ENCODE measurements at places on chromosomes 11 and 22. TPM values are rescaled to one million over a fixed set of nuclear protein-coding genes. Genes with fewer than 3 reads are reported as not detected.

The TRIM49 gene
- polyA plus RNA-seq = not detected

- DNase-seq = no peak
These were observed 578.0 kb downstream of the INSC start for GRCh38 chr11:15692739-15693138.

The SUN2 gene
- polyA plus RNA-seq = 271 TPM

DNA sequence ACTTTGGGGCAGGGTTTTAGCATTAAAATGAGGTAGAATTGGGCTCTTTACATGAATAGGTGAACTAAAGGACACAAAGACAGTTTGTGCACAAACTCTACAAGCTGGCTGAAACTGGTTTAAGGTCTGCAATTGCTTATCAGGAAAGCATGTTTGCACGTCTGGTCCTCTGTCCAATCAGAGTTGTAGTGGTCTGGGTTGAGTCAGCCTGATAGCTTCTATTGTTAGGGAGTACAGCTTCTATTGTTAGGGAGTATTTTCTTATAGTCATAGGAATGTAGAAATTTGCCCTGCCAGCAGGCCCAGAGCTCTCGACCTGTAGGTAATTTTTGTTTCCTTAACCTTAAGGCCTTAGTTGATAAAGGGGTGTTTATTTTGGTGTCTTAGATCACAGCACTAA is 1422.4 kb downstream of the LRRC4C start:
- no peak for DNase-seq

- DNase-seq = no peak
These were observed 109.3 kb upstream of the SNX19 start for GRCh38 chr11:131025421-131026125.

The FDXACB1 gene
- 1.5 TPM for polyA plus RNA-seq

DNA sequence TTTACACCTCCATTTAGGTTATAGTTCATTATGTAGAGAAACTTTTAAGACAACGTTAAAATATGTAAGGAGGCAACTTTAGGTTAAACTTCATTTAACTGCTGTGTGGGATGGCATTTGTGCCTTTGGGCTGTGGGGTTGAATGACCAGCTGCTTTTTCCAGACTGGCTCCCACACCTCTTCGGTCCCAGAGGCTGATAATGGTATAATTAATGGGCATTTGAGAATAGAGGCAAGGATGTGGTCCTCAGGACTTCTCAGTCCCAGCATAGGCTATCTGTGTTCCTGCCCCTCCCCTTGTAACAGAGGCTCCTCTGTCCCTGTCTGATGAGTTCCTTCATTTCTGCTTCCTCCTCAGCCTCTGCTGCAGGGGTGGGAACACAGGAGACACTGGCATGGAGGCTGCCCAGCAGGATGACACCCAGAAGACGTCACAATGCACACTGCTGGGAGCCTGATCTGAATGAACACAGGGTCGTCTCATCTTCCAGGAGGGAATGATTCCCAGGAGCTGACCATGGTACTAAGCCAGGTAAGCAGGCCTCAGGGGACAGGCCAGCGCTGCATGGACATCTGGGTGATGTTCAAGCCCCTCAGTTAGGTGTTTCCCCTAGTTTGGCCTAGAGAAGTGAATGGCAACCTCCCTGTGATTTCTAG is 17.1 kb upstream of the GNAZ start:
- DNase-seq = no peak

The NCF4 gene
- 11.9 TPM for polyA plus RNA-seq

Data from urinary bladder (tissue), 4 donors.